ENCODE measurements at places on chromosomes 16 and 17.

DNA sequence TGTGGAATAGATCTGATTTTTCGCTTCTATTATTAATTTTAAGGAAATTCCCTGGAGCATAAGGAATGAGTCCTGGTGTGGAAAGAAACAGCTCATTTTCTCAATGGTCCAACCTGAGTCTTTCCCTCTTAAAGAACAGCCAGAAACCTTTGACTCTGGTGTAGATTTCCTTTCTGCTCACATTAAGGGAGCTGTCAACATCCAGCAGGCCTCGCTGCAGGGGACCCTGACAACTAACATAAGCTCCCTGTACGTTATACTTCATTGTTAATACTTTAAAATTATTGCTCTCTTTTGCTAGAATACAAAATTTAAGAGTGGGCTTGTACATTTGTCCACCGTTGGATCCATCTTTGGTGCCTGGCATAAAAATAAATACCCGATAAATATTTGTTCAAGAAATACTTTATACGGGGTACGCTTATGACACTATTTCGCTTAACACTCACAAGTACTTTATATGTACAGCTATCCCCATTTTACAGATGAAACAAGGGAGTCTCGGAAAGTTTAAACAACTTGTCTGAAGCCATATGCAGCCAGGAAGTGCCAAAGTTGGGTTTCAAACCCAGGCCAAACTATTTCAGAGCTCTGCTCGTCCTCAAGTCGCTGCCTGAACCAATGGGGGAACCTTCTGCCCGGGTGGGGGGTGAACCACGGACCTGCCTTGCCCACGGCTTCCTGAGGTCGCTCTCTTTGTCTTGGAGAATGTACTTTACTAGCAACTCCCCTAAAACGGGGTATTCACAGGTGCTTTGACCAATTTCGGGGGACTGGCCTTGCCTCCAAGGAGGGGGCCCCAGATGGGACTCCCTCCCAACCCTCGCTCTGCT is 611 bp downstream of the SMARCE1 start:
- peak; percentile 9 for DNase-seq

DNA sequence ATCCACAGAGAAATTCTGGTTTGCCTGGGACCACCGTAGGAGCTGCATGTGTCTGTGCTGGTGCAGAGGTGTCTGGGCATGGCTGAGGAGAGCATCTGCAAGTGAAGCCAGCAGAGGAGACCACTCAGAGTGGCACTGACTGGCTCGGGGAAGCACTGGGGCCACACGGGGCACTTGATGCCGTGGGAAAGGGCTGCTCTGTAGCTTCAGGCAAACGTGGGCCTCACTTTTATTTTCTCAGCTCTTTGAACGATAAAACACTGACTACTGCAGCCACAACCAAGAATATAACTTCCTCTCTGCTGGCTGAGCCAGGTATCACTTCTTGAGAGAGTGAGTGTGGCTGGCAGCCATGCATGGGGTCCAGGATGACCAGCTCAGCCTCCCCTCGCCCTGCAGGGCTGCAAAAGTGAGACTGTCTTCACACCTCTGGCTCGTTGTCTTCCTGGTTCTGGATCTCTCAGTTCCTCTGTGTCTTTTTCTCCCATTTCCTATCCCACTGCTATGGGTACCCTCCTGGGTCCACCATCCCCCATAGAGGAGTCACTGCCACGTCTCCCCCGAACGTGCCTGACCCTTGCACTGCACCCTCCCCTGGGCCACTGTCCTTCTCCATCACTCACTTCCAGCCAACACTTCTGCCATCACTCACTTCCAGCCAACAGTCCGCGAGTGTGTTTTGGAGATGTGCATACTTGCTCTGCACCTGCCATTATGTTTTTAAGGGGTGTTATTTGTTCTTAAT is 201.4 kb upstream of the CHMP6 start:
- no peak for DNase-seq

- no peak for DNase-seq
These were observed 98.6 kb downstream of the GNAO1 start for GRCh38 chr16:56289862-56290261.

DNA sequence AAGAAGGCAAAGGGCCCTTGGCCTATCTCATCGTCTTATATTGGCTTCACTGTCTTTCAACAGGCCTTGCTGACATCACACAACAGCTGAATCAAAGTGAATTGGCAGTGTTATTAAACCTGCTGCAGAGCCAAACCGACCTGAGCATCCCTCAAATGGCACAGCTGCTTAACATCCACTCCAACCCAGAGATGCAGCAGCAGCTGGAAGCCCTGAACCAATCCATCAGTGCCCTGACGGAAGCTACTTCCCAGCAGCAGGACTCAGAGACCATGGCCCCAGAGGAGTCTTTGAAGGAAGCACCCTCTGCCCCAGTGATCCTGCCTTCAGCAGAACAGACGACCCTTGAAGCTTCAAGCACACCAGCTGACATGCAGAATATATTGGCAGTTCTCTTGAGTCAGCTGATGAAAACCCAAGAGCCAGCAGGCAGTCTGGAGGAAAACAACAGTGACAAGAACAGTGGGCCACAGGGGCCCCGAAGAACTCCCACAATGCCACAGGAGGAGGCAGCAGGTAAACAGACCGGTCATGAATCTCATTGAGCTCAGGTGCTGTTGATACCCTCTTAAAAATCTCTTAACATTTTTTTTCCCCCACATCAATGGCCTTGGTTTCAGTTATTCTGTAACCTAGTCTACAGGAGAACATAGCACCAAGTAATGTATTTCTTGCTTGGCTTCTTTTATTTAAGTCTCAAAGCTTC is 64.7 kb downstream of the CDK12 start:
- no peak for DNase-seq

- DNase-seq = no peak
These were observed 3.0 kb upstream of the PIK3R5 start for GRCh38 chr17:8968503-8968902.

GRCh38 chr16:84312783-84313382 is 18.2 kb downstream of the WFDC1 start:
- DNase-seq = no peak

- DNase-seq = no peak
These were observed 184.9 kb downstream of the SEC14L1 start for GRCh38 chr17:77325577-77326075.

- DNase-seq = no peak
These were observed 8.3 kb upstream of the MPHOSPH6 start for GRCh38 chr16:82178352-82178751.

DNA sequence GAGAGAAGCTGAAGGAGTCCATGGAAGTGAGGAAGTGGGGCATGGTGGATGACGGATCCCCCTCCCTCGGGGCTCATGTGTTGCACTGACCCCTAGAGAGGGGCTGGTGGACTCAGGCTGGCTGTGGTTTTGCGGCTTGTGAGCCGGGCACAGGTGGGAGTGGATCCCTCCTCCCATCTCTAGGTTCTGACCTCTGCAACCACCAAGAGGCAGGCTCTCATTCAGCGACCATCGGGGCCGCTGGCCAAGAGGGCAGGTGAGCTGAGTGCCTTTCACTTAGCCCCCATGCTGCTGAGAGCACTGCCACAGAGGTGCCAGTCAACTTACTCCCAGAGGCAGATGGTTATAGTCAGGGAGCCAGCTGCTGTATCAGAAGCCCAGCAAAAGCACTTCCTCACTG is 67.3 kb downstream of the SCNN1B start:
- no peak for DNase-seq

DNA sequence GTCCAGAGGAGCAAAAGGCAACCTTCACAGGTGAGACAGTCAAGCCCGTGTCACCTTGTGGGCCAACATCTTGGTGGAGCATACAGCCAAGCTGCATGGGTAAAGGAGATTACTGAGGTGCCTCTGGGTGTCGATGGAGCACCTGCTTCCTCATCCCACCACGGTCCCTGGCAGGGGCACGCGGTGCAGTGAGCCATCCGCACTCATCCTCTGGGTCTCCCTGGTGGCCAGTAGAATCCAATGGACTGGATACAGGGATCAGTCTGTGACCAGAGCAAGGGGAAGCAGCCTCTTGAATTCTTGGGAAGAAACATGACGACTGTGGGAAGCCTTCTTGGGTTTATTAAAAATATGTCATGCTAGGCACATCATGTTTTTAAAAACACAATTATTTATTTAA is 4.8 kb upstream of the WSCD1 start:
- DNase-seq = no peak

GRCh38 chr17:69609473-69610305 is 195.2 kb downstream of the MAP2K6 start:
- DNase-seq = peak; percentile 4

- DNase-seq = no peak
These were observed 10.7 kb downstream of the CTC1 start for GRCh38 chr17:8237175-8237574.

Data from SW 1271 (cell line).